ENCODE measurements at places on chromosomes 5 and 9. TPM values are rescaled to one million over a fixed set of nuclear protein-coding genes. Genes with fewer than 3 reads are reported as not detected.

DNA sequence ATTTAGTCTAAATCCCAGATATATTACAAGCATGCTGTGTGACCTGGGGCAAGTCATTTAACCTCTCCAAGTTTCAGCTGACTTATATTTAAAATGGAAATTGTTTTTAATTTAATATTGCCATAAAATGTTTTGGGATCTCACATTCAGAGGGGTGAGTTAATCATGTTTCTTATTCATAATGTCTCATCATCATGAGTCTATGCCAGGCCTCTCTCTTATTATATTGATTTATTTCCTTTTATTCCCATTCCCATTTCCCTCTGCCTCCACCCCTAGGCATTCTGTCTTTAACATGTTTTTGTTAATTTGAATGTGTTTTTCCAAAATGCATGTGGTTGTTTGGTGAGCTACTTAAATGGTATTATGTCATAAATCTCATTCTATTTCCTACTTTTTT, 39.0 kb upstream of the TTC1 start:
- DNase-seq, result no peak

GRCh38 chr9:29564564-29564963, 1991.3 kb upstream of the C9orf72 start:
- peak; percentile 81 for DNase-seq

DNA sequence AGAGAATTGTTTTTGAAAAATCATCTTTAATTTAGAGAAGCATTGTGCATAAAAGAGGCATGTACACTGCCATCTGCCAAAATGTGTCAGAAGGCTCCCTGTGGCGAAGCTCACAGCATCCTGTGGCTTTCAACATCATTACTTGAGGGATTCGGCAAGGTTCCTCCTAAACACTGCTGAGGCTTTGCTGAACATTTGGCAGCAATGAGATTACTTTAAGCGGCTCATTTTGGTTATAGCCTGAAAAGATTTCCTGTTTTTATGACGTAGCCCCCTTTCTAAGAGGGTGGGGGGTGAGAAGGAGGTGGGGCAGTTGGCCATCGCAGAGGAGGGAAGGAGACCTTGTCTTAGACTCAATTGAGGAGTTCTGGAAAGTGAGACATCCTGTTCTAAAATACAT, 469.4 kb downstream of the RASEF start:
- no peak for DNase-seq

- DNase-seq, result no peak
Measured at GRCh38 chr5:131633830-131634229, 1.2 kb downstream of the RAPGEF6 start.

DNA sequence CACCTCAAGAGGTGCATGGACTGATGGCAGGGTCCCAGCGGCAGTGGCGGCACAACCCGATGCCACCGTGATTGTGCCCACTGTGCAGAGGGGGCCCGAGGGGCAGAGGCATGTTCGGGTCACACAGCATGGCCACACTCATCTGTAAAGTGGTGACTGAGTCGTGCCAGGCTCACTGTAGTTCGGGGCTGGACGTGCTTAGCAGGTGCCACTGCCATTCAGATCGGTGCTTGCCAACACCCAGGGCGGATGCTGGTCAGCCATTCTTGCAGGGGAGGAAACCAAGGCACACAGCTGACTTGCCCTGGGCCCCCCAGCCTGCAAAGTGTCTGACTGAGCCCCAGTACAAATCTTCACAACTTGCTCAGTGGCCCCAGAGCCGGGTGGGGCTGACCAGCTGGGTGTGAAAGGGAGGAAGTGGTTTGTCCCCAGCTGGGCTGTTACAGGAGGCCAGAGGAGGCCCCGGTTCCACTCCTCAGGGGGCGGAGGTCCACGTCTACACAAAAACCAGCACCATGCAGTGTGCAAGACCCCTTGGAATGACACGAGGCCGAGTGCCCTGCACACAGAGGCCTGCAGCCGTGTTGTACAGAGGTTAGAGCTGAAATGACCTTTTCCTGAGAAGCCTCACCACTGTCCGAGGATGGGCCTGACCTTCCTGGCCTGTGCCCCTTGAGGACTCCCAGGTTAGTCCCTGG, 17.9 kb downstream of the FGD3 start:
- no peak for DNase-seq

DNA sequence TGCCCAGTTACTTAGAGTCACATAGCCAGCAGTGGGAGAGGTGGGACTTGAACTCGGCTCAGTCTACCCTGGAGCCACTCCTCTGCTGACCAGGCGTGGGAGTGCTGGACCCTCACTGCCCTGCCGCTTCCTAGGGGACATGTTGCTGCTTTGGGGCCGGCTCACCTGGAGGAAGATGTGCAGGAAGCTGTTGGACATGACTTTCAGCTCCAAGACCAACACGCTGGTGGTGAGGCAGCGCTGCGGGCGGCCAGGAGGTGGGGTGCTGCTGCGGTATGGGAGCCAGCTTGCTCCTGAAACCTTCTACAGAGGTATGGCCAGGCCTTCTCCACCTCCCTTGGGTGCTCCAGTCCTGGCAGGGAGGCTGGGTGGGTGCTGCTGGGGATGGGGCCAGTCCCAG, 3.4 kb upstream of the CACFD1 start:
- no peak for DNase-seq

DNA sequence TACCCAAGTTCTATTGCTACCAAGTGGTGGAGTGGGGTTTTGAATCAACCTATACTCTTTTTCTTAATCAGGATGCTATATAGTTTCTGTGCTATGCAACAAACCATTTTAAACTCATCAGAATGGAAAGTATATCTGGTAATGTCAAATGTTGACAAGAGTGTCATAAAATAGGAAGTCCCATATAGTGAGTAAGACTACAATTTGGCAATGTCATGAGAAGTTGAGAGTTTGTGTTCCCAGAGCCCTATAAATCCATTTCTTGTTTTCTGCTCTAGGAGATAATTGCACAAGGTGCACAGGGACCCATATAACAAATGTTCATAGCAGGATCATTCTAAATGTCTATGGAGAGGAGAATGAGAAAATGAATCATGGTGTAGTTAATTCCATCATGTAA, 109.8 kb upstream of the TXNDC8 start:
- no peak for DNase-seq

DNA sequence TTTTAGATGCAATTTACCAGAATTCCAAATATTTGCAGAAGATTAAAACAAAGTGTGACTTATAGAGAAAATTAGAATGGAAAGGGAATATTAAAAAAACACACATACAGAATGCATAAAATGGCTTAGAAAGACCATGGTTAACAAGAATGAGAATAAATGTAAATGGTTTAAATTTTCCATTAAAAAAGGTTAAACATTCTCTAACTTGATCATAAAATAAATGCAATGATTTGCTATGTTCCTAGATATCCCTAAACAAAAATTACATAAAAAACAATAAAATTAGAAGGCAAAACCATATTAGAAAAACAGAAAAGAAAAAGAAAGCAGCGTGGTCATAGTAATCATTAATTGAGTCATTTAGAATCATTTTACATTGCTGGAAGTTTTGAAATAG, 152.5 kb downstream of the TMEM38B start:
- no peak for DNase-seq

- no peak for DNase-seq
Measured at GRCh38 chr9:128211981-128212281, 8.8 kb downstream of the DNM1 start.

- DNase-seq, result peak; percentile 29
Measured at GRCh38 chr9:18543406-18544192, 69.6 kb downstream of the ADAMTSL1 start.

DNA sequence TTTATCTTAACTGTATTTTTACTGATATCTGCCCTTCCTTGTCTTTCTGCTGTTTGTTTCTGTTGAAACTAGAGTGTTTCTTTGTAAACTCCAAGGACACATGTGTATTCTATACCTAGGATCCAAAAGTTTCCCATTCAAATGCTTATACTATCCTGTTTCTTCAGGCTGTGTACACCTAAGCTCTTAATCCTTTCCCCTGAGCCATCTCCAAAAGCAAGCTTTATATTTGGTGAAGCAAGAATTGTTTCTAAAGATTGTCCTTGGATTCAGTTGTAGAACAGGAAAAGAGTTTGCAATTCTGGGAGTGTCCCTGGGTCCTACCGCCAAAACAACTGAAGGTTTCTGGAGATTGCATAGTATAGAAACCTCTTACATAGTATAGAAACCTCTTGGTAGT, 65.9 kb downstream of the CWC27 start:
- DNase-seq, result no peak

- DNase-seq, result no peak
Measured at GRCh38 chr5:116605310-116606070, 30.9 kb upstream of the SEMA6A start.

GRCh38 chr5:52811067-52811749, 23.5 kb downstream of the ITGA1 start:
- DNase-seq, result peak; percentile 17

- no peak for DNase-seq
Measured at GRCh38 chr5:68237715-68238114, 22.2 kb downstream of the PIK3R1 start.

DNA sequence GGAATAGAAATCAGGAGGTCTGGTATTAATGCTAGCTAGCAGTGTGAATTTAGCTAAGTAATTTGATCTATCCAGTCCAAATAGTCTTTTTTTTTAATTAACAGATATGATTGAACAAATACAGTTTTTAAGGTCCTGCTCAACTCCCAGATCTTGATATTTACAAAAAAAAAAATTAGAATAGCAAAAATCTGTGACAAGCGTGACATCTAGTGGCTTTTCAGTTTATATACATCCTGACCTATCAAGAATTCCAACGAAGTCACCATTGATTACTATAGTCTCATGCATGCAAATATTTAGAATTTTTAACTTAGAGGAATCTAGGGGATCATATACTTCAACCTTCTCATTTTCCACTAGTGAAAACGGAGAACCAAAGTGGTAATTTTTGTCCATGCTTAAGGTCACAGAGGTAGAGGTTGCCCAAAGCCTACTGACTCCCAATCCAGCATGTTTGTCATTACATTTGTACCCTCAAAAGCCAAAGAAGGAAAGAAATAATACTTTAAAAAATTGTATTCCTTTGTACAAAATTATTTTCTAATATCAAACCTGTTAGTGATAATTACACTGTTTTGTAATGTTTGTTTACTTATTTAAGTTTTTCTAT, 17.6 kb upstream of the TARS1 start:
- DNase-seq, result no peak

DNA sequence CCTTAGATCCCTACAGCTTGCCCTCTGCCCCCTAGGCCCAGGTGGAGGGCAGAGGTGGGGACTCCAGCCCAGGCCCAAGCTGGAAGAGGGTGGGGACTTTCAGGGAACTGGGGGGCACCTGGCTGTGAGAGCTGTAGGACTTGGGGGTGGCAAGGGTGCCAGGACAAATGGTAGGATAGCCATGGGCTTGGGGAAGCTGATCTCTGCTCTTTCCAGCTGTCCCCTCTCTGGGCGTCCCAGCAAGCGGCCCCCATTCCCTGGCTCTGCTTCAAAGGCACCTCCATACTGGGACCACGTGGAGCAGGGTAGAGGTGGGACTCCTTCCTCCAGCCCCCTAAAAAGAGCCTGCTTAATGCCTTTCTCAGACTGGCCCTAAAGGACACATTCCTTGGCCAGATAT, 385 bp downstream of the LTC4S start:
- no peak for DNase-seq

DNA sequence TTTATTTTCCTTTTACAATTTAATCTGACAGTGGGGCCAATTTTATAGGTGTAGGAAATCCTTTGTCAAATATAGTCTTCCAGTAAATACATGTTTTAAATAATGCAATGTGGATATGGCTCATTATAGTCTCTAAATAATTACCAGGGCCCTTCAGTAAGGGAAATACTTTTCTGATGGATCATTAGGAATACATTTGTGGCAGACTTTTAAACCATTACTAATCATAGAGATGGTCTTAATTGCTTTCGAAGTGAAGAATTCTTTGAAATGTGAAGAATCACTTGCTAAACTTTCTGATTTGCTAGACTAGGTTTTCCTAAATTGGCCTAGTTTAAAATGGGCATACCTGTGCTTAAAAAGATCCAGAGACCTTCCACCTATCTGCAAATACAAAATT, 105.6 kb upstream of the ELL2 start:
- DNase-seq, result peak; percentile 47

GRCh38 chr5:134245101-134245604, 19.3 kb upstream of the PPP2CA start:
- DNase-seq, result peak; percentile 80

DNA sequence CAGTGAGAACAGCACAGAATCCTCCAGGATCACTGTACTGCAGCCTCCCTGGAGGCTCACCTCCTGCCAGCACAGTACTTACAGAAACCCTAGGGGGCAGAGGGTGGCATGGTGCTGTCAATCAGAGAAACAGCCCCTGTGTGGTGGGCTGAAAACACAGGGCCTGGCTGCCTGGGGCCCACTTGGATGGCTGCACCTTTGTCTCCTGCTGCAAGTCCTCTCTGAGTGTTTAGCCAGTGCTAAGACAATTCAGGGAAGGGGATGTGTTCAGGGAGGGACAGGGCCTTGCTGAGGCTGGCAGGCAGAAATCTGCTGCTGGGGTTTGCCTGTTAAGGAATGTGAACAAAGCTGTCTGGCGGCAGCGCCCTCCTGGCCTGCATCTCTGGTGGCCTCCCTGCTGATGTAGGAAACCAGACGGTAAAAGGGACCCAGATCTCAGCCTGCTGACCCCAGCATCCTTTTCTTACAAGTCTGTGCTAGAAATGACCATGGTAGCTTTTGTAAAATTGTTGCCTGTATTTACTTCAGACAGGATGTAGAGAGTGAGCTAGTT, 39.5 kb downstream of the PRRC2B start:
- DNase-seq, result no peak

DNA sequence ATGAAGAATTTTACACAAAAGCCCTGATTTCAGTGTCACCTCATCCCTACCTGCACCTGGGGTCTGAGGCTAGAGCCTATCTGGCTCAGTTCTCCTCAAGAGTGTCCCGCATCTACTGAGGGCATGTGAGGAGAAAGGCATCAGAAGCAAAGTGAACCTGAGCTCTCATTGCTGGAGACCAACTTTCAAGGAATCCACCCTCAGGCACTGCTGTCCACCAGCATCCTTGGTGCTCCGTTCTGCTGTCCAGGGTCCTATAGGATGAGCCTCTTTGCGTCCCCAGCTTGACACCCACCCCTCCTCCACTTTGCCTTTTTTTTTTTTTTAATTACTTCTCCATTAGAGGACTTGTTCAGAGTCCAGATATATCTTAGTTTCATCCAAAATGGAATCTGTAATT, 49.5 kb downstream of the CAMSAP1 start:
- no peak for DNase-seq

DNA sequence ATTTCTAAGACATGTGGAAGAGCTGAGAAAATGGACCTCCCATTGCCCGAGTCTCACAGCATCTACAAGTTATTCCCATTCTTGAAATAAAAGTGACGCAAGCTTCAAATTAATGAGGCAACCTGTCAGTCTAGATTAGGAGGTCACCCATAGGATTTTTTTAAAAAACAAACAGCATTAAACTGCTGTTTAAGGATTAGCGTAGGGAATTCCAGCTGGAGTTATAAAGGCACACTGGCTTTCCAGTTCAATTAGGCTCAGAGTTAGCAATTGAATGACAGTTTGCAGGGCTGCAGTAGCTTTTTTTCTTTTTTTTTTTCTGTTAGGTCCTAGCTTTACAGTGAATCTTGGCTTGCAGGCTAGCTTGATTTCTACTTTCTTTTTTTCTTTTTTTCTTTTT, 16.2 kb downstream of the PRKACG start:
- no peak for DNase-seq

The CNTFR gene
- total RNA-seq, result not detected

The TEX48 gene
- not detected for total RNA-seq

The EIF4EBP3 gene
- total RNA-seq, result 2.5 TPM

The PJA2 gene
- total RNA-seq, result 39.0 TPM

The FGF1 gene
- total RNA-seq, result 1.0 TPM

The S100Z gene
- not detected for total RNA-seq

The PCDHB12 gene
- total RNA-seq, result not detected
